Cortex of kidney (tissue), 1 donor: ENCODE measurements at places on chromosomes 6 and 20.

DNA sequence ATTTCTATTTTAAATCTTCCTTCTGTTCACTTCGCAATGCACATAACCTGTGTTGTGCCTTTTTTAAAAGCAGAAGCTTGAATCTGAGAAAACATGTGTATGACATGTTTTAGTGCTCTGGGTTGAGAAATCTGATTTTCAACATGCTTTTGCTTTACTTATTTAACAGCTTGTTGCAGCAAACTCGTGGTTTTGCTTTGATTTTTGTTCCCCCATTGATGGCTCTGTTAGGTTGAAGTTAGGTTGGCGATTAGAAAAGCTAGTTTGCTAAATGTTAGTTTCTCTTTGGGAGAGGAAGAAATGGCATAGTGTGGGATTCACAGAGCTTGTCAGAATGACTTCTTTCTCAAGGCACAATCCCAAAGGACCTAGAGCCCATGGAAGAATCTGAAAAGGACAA lies 170.8 kb downstream of the TMEM242 start:
- no peak for DNase-seq

GRCh38 chr20:56467968-56468315 lies 485 bp upstream of the RTF2 start:
- no peak for DNase-seq

GRCh38 chr20:52035498-52035897 lies 156.1 kb downstream of the ZFP64 start:
- DNase-seq: no peak

DNA sequence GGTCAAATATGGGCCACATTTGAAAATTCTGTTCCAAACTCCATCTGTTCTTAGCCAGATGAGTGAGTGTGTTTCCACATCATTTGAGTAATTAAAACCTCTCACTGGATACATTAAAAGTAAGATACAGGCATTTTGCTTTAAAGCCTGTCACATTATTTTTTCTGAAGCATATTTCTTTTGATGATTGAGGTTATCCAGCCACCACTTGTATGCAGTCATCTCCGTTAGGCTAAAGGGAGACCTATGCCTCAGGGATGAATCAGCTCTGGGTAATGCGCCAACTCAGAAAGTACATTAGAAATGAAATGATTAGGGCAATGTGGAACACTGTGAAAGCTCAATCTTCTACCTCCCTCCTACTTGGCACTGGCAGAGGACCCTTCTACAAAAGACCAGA lies 90.7 kb downstream of the SNAP25 start:
- no peak for DNase-seq

GRCh38 chr6:44042261-44042988 lies 84.8 kb downstream of the MRPL14 start:
- no peak for DNase-seq

- DNase-seq: no peak
Measured at GRCh38 chr20:16488616-16489015, 84.6 kb downstream of the KIF16B start.

DNA sequence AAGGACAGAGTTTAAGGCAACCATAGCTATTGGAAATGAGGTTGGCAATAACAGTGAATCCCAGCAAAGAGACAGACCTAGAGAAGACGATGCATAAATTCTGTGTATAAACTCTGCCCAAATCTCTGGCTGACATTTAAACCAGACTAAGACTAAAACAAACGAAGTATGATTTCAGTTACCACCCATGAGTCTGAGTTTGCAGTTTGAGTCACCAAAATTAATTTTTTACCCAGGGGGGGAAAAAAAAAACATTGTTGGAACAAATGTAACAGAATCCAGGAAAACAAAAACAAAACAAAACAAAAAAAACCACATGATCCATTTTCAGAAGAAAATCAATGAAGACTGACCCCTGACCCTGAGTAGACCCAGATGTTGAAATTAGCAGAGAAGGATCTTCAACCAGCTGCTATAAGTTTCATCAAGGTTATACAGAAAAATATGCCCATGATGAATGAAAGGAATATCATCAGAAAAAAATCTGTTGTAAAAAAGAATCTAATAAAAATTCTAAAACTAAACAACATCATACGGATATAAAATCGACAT lies 190.8 kb downstream of the GMDS start:
- no peak for DNase-seq

DNA sequence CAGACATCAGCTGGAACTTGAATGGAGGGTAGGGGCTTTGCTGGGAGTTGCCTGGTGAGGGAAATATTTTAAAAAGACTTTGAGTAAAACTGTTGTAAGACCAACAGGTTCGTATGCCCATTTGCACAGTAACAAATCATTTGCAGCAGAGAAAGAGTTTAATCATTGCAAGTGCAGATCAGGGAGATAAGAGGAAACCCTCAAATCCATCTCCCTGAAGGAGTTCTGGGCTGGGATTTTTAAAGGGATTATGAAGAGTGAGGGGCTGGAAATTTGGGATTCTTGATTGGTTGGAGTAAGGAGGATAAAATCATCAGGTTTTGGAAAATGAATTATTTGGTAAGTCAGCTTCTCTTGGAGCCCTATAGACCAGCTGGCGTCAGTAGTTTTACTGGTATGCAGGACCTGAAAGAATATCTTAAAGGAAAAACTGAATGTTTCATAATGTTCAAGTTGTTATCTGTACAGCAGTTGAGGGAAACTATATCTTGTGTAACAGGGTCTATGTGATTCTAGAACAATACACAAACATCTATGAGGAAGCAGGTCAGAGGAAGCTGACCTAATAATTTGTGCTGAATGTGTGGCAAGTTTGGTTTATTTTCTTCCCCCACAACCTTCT lies 295.5 kb downstream of the PLCB1 start:
- no peak for DNase-seq

DNA sequence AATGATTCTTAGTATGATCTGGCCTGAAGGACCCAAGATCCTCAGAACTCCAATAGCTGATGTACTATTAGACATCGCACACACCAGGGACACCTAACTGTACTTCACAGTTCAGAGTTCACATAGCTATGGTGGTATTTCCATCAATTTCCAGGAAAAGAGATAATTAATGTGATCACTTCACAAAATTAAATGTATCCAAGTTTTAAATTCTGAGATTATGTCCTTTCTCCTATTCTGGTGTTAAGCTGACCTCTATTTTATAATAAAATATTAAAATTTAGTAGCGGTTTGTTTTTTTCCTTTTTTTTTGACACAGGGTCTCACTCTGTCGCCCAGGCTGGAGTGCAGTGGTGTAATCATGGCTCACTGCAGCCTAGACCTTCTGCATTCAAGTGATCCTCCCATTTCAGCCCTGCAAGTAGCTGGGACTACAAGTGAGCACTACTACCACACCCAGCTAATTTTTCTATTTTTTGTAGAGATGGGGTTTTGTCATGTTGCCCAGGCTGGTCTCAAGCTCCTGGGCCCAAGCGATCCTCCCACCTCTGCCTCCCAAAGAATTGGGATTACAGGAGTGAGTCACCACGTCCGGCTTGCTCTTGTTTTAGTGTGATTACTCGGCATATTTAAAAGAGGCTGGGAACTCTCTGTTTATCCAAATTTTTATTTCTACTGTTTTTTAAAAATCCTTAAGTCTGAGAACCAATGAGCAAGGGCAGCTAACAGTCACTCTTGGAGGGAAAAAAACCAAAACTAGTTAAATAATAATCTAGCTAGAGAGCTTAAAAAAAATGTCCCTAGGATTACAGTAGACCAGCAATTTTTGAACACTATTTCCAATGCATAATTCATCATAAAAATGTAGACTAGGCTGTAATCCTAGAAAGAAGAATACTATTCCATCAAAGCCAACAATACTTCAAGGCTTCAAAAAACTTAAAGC lies 16.0 kb downstream of the KIF13A start:
- no peak for DNase-seq

DNA sequence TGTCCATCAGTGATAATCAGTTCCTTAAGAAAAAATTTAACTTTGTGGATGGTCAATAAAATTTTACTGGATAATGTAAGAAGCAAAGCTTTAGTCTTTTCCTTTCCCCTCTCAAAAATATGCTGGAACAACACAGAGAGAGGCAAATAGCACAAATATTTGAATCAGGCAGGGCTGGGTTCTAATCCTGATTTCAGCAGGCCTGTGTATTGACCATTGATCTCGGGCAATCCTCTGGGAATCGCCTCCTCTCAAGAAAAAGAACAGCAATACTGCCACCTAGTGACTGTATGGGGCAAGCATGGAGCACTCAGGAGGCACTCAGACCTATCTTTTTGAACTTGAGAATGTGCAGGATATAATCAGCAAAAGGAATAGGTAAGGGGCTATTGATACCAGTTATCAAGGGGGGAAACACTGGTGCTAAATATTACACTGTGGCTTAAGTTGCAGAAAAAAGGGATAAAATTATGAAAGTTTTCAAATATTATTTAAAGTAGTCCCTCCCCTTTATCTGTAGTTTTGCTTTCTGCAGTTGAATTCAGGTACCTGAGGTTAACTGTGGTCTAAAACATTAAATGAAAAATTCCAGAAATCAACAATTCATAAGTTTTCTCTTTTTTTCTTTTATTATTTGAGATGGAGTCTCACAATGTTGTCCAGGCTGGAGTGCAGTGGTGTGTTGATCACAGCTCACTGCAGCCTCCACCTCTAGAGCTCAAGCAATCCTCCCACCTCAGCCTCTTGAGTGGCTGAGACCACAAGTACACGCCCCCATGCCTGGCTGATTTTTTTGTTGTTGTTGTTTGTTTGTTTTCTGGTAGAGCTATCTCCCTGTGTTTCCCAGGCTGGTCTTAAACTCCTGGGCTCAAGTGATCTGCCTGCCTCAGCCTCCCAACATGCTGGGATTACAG lies 91.8 kb upstream of the NHSL1 start:
- no peak for DNase-seq
